Omental fat pad (tissue), 4 donors: ENCODE measurements at places on chromosomes 12 and 14. TPM values are rescaled to one million over a fixed set of nuclear protein-coding genes. Genes with fewer than 3 reads are reported as not detected.

GRCh38 chr14:89793367-89793716 lies 161.2 kb downstream of the EFCAB11 start:
- DNase-seq, result no peak

DNA sequence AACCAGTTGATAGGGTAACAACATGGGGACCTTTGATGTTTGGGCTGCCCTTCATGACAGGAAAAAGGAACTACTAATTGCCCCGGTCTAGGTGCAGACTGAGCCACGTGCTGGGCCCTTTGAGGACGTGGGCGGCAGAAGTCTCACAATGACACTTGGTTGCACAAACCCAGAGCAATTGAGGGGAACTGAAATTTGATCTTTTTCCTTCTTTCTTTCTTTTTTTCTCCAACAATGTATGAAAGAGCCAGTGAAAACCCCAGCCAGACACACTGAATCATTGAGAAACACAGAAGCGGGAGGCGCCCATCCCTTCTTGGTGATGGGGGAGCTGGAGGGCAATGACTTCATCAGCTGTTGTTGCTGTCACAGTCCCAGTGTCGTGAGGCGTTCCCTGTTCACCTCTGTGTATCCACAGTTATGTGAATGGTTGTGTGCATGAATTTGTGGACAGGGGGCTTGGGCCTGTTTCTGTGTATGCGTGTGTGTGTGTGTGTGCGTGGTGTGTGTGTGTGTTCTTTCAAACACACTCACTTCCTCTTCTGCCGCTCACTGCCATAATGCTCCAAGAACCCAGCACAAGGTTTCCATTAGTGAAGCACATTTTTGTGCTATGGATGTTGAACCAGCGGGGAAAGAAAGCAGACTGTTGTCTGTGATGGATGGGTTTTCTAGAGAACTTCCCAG lies 137.5 kb upstream of the CCND2 start:
- DNase-seq, result no peak

DNA sequence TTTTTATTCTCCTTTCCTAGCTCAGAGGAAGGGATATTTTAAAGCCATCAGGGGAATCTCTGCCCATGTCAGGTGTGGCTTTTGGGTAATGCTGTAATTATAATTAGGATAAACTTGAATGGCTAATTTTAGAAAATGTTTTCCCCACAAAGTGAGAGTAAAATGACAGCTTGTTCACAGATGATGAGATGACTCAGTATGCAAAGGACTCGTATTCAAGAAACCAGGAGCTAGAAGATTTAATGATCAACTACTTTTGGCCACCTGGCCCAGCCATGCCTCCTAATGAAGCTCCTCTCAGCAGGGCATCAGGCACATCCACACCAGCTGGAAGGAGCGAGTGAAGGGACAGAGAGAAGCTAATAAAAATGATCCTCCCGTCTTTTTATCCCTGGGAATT lies 29.0 kb upstream of the PLEKHG7 start:
- DNase-seq, result no peak

The SLCO1B1 gene
- total RNA-seq, result not detected

The LRRC43 gene
- 0.84 TPM for total RNA-seq

The CCDC92 gene
- 34.5 TPM for total RNA-seq
